ENCODE measurements at places on chromosomes 13 and 19.

GRCh38 chr13:112740502-112741131 is 50.8 kb downstream of the ATP11A start:
- no peak for DNase-seq

GRCh38 chr13:79646880-79647279 is 165.9 kb downstream of the NDFIP2 start:
- no peak for DNase-seq

GRCh38 chr19:3131168-3131567 is 4.7 kb upstream of the GNA15 start:
- DNase-seq: no peak

DNA sequence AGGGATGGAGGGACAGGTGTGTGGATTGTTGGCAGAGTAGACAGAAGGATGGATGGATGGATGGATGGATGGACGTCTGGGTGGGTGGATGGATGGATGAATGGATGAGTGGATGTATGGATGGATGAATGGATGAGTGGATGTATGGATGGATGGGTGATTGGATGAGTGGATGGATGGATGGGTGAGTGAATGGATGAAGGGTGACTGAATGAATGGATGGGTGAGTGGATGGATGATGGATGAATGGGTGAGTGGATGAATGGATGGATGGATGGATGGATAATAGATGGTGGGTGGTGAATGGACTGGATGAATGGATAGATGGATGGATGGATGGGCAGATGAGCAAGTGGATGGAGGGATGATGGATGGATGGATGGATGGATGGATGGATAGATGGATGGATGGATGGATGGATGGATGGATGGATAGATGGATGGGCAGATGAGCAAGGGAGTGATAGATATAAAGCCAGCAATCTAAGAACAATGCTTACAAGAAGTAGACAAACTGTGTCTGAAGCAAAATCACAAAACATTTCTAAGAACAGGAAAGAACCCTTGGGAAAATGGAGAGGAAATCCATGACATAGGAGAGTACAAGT is 65.2 kb downstream of the INSR start:
- no peak for DNase-seq

DNA sequence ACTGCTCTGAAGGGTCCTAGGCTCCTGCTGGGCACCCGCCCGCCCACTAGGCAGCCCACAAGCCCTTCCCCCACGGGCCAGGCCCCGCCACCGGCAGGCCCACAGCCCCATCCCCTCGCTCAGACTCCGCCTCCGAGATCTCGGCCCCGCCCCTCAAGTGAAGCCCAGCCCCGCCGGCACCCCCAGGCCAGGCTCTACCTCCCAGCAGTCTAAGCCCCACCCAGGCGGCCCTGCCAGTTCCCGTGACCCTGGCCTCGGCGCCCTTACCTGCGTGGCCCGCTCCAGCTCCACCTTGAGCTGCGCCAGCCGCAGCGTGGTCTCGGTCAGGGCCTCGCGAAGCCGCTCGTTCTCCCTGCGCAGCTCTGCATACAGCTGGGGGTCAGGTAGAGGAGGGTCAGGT is 16.3 kb downstream of the EPS8L1 start:
- DNase-seq: no peak

GRCh38 chr19:48635966-48636858 is 967 bp downstream of the DBP start:
- DNase-seq: no peak

DNA sequence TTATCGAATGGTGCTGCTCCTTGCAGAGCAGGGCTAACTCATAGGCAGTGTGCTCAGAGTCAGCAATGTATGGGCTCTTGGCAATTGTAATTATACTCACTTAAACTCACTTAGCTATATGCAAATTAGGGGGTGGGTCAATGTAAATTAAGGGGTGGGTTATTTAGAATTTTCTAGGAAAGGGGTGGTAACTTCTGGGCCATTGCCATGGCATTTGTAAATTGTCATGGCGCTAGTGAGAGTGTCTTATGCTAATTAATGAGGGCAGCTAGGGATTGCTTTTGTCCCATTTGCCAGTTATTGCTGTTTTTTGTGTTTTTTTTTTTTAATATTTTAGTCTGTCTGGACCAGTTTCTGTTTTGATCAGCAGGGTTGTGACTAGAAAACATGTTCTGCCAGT is 68.4 kb downstream of the DIAPH3 start:
- no peak for DNase-seq

All from GM12892 (cell line).